Psoas muscle (tissue), 8 donors: ENCODE measurements at places on chromosomes 1 and 21. TPM values are rescaled to one million over a fixed set of nuclear protein-coding genes. Genes with fewer than 3 reads are reported as not detected.

Gene RHD
- not detected for total RNA-seq

- H3K36me3 ChIP-seq, result no peaks in the 10 kb centered on the region
- no peak overlapping the region for H3K27ac ChIP-seq
- H3K27me3 ChIP-seq, result no peaks in the 10 kb centered on the region
- H3K4me1 ChIP-seq, result peaks cover 17% of the 10 kb centered on the region
- no peak for DNase-seq
- H3K4me3 ChIP-seq, result no peak overlapping the region
These were observed 46.8 kb upstream of the TSPAN2 start for GRCh38 chr1:115136106-115136505.

GRCh38 chr1:177329871-177330270, 159.1 kb downstream of the BRINP2 start:
- H3K4me1 ChIP-seq, result peaks cover 5% of the 10 kb centered on the region
- H3K36me3 ChIP-seq, result no peaks in the 10 kb centered on the region
- H3K27me3 ChIP-seq, result no peaks in the 10 kb centered on the region
- H3K4me3 ChIP-seq, result no peak overlapping the region
- H3K27ac ChIP-seq, result no peak overlapping the region
- DNase-seq, result no peak

- H3K36me3 ChIP-seq, result no peaks in the 10 kb centered on the region
- no peaks in the 10 kb centered on the region for H3K27me3 ChIP-seq
- no peak overlapping the region for H3K4me3 ChIP-seq
- no peaks in the 10 kb centered on the region for H3K4me1 ChIP-seq
These were observed 103.1 kb downstream of the LHX8 start for GRCh38 chr1:75237316-75237715.

DNA sequence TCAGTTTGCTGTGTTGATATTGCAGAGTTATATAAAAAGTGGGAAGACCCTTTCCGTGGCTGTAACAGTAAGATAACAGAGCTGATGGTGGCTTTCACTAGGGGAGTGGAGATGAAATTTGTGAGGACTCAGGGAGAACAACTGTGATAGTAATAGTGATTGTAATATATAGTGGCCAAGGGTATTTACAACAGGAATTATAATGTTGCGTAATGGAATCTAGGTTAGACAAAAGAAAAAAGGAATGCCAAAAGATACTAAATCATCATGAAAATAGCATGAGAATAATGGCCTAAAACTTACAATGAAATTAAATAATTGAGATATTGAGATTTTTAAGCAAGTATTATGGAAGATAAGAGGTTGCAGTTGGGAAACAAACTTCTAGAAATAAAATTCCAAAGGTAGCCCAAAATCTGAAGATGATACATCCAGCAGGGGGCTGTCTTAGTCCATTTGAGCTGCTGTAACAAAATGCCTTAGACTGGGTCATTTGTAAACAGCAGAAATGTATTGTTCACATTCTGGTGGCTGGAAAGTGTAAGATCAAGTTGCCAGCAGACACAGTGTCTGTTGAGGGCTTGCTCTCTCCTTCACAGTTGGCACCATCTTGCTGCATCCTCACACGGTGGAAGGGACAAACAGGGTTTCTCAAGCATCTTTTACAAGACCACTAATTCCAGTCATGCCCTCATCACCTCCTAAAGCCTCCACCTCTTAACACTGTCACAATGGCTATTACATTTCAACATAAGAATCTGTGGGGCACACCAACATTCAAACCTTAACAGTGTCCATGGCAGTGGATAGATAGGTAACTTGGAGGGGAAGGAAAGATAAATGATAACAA, 711.2 kb downstream of the MRPL39 start:
- no peak for DNase-seq
- no peaks in the 10 kb centered on the region for H3K4me1 ChIP-seq
- H3K4me3 ChIP-seq, result no peak overlapping the region
- no peaks in the 10 kb centered on the region for H3K27me3 ChIP-seq
- no peak overlapping the region for H3K27ac ChIP-seq
- H3K36me3 ChIP-seq, result no peaks in the 10 kb centered on the region
